ENCODE measurements at places on chromosomes 2 and 18. TPM values are rescaled to one million over a fixed set of nuclear protein-coding genes. Genes with fewer than 3 reads are reported as not detected.

DNA sequence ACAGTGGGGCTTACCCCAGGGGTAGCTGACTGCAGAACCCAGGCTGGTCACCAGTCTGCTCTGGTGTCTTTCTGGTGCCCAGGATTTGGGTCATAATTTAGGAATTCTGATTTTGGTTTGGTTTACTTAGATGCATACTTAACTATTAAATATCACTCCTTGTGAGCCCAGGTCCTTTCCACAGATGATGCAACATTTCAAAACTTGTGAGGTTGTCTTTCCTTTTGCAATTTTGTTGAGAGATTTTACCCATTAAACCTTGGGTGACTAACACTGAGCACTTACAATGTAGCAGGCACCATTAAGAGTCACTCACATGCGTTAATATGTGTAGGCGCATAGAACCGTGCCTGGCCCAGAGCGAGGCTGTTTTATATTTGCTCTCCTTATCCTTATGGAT lies 61.8 kb upstream of the RPL31 start:
- DNase-seq: no peak

- no peak for DNase-seq
Observed at GRCh38 chr2:218384975-218385374, 2.9 kb downstream of the SLC11A1 start.

DNA sequence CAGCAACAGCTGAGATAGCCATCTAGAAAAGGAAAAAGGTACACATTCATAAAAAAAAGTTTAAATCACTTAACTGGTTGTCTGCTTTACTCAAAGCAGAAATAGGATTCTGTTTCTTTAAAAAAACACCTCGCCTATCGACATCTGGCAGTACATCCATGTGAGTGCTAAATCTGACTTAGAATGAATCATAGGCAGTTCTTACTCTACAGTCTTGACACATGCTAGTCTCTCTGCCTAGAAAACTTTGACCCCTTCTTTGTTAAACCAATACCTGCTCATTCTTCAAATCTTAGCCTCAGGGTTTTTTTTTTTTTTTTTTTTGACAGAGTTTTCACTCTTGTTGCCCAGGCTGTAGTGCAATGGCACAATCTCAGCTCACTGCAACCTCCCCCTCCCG lies 37.1 kb upstream of the GPR75 start:
- no peak for DNase-seq

GRCh38 chr2:12674644-12675328 lies 42.0 kb upstream of the TRIB2 start:
- no peak for DNase-seq

DNA sequence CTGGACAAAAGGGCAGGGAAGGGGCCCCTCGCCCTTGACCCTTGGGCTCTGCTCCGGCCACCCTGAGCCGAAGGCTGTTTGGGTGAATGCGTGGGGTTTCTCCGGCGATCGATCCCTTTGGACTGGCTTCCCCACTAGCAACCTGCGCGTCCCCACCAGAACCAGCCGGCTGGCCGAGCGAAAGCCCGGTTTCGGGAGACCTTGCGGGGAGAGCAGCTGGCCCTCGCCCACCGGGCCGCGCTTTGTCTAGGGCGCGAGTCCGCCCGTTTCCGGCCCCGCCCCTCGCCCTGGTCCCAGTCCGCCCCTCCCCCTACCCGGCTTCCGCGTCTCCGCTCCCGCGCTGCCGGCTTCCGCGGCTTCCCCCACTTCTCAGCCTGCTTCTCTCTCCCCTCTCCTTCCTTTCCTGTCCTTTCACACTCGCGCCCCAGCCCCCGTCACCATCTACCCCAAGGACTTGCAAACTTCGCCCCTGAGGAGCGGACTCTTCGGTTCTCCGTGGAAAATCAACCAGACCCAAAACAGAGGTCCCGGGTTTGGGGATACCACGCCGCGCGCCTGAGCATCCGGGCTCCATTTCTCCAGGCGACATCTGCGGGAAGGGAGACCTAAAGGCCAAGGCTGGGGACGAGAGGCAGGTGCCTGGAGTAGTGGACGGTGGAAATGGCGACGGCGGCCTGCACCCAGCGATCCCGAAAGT lies 48.0 kb upstream of the ATP6V1B1 start:
- DNase-seq: no peak

DNA sequence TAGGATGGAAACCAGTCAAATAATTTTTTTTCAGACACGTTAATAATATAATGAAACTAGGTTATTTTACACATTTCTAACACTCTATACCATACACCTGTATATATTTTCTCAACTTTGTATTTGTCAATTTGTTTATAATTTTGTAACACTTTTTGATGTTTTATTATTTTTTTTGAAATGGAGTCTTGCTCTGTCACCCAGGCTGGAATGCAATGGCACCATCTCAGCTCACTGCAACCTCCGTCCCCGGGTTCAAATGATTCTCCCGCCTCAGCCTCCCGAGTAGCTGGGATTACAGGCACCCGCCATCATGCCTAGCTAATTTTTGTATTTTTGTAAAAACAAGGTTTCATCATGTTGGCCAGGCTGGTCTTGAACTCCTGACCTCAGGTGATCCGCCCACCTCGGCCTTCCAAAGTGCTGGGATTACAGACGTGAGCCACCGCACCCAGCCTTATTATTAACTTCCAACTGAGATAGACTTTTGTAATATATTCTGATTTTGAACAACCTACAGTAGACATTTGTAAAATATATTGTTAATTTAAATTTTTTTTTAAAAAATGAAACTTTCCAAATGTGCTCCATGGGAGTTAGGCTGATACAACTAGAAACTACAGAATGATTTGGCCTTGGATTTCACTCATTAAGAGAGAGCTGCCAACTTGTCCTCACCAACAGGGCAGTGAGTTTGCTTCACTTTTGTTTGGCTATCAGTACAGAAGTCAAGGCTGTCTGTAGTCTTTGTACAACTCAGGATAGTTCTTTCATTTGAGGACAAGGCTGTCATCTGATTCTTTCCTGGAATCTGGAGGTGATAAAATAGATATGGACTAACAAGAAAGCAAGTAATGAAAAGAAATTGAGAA lies 33.9 kb upstream of the COBLL1 start:
- DNase-seq: no peak

GRCh38 chr2:239246723-239247122 lies 154.1 kb downstream of the HDAC4 start:
- no peak for DNase-seq

DNA sequence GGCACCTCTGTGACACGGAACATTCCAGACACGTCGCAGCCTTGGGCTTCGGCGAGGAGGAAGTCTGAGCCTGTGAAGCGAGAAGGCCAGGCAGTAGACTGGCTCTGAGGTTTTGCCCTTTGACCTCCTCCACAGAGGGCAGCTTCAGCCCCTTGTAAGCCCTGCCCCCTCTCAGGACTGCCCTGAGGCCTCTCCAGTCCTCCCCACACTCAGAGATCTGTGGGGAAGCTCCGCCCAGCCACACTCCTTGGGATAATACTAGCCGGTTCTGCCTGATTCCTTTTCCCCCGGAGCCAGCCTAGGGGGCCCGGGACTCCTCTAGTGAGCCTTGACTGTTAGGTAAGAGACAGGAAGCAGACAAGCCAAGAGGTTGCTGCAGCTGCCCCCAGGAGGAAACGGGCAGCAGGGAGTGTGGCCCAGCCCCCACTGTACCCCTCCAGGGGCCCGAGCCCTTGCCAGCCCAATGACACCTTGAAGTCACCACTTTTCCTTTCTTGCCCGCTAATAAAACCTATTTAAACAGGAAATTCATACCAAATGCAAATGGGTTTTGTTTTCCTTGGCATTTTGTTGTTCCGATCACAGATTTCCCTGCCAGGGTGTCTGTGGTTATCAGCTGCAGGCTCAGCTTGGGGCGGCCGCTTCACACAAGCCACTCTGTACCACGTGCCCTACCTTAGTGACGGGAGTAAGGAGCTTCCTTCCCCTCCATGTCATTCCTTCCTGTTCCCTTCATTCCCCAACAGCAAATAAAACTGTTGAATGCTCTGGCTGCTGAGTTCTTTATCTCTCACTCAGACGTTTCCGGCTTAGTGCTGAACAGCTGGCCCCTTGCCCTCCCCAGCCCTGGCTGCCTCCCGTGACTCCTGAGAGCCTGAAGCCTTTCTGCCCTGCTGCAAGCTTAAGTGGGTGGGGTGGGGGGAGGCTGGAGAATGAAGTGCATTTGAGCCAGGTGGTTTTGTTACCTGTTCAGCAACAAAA lies 124.7 kb downstream of the CABLES1 start:
- DNase-seq: no peak

DNA sequence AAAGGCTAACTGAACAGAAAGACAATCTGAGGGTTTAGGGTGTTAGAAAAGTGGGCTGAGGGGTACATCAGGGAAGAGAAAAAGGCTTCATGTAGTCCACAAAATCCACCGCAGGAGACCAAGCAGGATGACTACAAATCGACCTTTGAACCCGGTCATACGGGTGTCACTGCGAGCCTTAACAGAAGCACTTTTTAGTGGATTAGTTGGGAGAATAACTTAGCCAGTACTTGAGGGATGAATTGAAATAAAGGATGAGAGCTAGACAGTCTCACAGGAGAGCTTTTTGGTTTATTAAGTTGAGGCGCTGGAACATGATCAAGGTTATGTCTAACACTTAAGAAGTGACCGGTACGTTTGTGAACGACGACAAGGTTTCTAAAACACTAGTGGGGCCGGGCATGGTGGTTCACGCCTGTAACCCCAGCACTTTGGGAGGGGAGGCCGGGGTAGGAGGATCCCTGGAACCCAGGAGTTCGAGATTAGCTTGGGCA lies 217.7 kb downstream of the MCFD2 start:
- DNase-seq: no peak

DNA sequence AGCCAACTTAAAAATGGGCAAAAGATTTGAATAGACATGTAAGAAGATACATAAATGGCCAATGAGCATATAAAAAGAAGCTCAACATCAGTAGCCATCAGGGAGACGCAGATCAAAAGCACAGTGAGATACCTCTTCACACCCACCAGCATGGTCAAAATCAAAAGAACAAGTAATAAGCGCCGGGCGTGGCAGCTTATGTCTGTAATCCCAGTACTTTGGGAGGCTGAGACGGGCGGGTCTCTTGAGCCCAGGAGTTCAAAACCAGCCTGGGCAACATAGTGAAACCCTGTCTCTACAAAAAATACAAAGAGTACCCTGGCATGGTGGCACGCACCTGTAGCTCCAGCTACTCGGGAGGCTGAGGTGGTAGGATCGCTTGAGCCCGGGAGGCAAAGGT lies 4.6 kb upstream of the CIB4 start:
- no peak for DNase-seq

GRCh38 chr2:216039918-216040317 lies 26.6 kb upstream of the MREG start:
- DNase-seq: no peak

DNA sequence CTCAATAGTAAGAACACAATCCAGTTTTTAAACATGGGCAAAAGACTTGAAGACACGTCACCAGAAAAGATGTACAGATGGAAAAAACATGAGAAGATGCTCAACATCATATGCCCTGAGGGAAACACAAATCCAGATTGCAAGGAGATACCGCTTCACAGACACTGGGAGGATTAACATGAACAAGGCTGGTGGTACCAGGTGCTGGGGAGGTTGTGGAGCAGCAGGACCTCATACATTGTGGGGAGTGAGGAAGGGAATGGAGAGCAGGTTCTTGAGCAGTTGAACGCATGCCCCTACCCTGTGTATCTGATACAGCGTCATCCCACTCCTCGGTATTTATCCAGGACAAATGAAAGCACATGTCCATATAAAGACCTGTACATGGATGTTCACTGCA lies 72.1 kb downstream of the ARHGEF4 start:
- DNase-seq: no peak

DNA sequence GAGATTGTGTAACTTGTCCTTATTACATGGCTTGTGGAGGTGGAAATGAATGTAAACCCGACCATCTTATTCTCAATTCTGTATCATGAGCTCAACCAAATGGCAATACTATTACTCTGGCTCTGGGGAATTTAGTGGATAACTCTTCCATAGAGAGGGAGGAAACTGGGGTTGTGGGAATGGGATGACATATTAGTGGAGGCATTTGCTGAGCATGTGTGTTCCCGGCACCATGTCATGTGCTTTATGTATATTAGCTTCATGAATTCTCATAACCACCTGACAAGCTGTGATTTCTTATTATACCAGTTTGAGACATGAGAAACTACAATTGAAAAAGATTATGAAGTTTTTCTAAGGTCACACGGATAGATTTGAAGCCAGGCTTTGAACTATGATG lies 112.8 kb upstream of the TMEFF2 start:
- no peak for DNase-seq

DNA sequence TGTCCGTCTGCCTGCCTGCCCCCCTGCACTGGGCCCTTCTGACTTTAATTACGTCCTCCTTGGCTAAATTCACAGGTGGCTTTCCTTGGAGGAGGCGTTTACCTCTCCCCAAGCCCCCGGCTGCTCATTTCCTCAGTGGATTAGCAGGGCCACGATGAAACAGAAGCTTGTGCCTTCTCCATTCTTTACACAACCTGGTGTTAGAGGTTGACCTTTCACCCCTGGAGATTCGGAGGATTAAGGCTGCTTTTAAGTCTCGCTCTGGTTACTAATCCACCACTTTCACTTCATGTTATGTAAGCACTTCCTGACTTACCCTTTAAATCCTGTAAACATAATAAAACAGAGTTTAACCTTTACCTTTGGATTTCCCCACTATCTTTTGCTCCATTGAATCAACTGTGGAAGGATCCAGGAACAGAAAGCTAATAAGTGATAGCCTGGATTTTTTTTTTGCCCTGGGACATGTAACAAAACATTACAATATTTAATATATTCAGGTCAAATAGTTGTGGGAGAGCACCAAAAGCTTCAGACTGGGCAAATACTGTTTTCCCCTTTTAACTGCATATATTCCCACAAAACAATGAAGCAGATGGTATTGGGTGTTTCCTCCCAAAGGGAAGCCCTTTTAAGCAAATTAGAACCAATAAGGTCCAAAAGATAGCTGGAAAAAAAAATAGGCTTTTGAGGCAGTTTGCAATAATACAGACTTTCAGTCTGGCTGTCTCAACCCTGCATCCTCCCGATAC lies 370.2 kb downstream of the EN1 start:
- no peak for DNase-seq

DNA sequence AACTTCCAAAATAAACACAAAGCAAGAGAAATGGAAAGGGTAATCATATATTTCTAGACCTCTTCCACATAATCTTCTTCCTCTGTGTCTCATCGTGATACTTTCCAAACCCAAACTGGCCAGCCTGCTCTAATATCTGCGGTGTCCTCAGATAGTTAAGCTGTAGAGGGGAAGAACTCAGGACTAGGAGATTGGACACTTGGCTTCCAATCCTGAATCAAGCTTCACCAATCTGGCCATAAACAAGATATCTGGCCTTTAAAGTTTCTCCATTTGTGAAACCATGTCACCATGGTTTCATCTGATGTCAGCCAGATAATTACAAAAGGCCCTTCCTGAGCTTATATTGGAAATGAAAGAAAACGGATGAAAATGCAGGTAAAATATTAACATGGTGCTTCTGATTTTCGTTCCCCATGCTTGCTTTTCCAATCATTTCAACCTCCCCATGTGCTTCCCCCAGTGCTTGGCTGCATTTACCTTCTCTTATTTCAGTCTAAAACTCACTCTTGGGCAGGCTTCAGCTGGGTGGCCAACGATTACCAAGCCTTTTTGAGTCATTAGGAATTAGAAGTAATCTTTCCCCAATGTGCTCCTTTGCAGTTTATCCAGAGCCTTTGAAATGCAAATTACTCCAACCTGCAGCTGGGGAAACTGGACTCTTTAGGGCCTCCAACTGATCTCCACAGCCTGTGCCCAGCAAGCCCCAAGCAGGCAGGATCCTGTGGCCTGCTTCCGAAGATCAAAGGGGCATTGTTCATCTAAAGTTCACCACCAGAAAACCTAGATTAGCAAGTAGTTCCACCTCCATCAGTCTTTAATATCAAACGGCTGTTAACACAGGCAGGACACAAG lies 44.5 kb upstream of the MYCN start:
- no peak for DNase-seq

ANKRD30B gene
- not detected for total RNA-seq

WDR43 gene
- 102 TPM for total RNA-seq

EGR4 gene
- not detected for total RNA-seq
